ENCODE measurements at places on chromosomes 2 and 18.
A peak's percentile ranks its signal among the peaks of the same experiment; 100 is the strongest.

DNA sequence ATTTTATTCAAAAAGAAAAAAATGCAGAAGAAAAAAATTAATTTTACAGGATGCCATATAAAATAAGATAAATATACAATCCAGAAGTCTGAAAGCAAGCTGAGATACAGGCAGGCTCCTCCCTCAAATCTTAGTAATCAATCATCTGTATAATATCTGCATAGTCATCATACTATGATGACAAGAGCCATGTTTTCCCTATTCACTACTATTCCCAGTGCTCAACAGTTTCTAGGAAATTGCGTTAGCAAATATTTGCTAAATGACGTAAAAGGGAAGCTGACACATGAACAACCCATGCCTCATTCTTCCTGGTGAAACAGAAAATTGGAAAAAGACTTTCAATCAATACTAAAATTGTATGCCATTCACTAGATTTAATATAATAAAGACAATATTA lies 793.2 kb downstream of the SUCLG1 start:
- DNase-seq, result no peak

DNA sequence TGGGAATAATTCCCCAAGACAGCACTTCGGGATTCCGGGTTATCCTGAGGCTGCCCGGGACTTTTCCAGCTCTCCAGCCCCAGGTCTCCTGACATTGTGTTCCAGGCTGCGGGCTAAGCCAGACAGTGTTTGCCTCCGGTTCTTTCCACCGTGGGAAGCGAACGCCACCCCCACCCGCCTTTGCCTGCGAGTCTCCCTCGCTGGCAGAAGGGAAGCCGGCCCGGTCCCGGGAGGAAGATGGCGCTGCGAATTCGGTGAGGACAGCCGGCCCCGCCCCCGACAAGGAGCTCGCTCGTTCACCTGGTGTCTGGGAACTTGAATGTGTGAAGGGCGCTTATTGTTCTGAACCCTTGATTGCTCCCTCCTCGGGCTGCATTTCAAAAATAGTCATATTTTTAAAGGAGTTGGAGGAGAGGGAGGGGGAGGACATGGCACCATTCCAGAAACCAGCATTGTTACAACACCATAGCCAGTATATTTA lies 2.9 kb downstream of the LRATD1 start:
- DNase-seq, result no peak

- DNase-seq, result no peak
Measured at GRCh38 chr2:157264099-157264498, 6.6 kb downstream of the GALNT5 start.

- peak; percentile 83 for DNase-seq
Measured at GRCh38 chr2:231334179-231334930, 61.2 kb upstream of the B3GNT7 start.

DNA sequence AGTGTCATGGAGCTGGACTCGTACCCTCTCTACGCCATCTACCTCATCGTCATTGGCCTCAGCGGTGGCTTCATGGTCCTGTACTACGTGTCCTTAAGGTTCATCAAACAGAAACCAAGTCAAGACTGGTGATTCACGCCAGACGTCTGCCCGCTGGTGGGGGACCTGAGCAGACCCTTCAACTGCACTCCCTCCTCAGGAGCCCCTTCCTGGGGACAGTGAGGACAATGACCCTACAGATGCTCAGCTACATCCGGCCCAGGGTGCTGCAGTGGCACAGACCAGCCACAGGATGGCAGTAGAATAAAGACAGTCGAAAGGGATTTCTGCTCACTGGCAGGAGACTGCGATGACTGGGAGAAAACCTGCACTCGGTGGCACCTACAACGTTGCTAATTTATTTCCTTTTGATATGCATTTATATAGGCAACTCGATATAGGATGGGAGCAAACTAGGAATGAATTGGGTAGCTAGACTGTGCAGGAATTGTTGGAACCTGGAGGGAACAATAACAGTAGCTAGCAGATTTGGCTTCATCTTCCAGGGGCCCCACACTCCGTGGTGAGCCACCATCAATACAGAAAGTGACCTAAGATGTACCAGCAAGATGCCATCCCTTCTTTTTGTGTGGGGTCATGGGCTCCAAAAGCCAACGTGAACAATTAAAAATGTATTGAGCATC lies 39.2 kb downstream of the ABCG8 start:
- peak; percentile 69 for DNase-seq

GRCh38 chr2:234964631-234965461 lies 13.0 kb downstream of the SH3BP4 start:
- no peak for DNase-seq

DNA sequence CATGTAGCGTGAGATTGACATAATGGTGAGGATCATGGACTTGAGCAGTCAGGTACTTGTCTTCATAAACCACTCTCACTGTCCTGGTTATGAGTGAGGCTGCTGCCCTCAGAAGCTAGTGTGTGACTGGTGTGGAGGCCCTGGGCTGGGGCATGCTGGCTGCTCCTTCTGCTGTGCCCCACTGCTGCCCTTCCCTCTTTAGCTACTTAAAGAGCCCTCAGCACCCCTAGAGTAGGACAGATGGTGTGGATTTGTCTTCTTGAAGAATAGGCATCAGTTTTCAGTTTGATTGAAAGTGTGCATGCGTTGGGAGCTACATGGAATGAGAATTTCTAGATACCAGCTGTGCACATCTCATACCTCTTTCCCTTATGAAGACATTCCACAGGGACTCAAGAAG lies 15.4 kb downstream of the CPLX4 start:
- DNase-seq, result no peak

- DNase-seq, result no peak
Measured at GRCh38 chr18:68703326-68703725, 11.6 kb downstream of the TMX3 start.

DNA sequence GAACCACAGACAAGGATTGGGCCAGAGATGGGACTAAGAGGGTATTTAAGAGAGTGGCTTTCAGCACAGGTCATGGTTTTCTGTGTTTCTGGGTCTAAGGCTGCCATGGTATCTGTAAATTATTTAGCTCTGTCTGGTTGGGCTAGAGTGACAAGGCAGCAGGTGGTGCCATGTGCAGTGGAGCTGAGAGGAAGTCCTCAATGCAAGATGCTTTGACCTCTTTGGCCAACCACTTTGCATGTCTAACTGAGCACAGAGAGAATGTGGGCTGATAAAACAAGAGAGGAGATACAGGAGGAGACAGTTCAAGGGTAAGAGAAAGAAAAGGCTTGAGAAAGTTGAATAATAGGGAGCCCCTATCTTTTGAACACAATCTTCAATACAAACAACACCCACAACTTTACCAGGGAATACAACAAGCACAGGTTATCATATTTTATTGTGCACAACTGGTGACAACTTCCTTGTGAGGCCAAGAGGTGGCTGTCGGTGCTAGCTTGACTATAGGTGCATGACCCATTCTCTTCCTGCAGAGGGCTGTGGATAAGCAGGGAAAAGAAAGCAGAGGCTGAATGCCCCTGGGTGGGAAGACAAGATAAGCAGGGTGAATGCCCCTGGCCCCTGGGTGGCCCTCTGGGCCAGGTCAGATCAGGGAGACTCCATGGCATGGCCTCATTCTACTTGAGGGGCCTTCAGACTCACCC lies 12.3 kb downstream of the FLACC1 start:
- no peak for DNase-seq

DNA sequence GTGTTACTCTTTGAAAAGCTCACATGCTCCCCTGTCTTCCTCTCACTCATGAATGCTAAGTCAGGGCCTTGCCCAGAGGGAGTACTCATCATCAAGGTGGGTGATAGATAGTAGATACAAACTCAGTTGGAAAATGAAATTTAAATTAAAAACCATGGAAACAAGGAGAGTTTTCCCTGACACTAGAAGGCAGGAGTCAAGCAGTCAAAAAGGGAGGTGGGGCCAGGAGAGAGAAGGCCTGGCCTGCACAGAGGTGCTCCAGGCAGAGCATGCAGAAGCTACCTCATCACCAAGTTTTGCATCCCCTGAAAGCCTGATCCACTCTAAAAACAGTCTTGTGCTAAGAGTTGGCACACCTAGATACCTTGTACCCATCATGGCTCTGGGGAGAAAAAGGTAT lies 143.7 kb downstream of the MYO5B start:
- DNase-seq, result no peak

DNA sequence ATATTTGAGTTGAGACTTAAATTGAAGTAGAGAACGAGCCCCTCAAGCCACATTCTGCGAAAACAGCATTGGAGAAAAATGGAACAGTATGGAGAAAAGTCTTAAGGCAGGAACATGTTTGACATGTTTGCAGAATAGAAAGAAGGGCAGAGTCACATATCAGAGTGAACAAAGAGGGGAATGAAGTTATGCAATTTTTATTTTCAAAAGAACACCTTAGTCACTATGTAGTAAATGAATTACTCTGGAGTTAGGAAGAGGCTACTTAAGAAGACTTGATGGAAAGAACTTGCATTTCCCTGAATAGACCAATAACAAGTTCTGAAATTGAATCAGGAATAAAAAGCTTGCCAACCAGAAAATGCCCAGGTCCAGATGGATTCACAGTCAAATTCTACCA lies 391.4 kb upstream of the CDH19 start:
- no peak for DNase-seq

DNA sequence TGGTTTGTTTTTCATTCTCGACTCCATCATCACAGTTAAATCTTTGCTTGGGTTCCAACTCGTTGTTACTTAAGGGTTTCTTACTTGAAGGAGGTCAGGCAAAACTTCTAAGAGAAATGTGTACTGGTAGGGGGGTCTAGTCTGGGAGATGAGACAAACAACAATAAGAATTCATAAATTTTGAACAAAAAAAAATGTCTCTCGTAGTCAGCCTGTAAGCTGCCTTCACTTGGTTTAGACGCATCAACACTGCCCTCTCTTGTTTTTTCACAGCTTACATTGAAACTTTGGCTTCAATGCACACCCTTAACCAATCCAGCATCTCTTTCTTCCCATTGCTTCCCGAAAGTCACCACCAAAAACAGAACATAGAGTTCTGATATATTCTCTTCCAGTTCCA lies 576.4 kb upstream of the PIK3C3 start:
- DNase-seq, result no peak

DNA sequence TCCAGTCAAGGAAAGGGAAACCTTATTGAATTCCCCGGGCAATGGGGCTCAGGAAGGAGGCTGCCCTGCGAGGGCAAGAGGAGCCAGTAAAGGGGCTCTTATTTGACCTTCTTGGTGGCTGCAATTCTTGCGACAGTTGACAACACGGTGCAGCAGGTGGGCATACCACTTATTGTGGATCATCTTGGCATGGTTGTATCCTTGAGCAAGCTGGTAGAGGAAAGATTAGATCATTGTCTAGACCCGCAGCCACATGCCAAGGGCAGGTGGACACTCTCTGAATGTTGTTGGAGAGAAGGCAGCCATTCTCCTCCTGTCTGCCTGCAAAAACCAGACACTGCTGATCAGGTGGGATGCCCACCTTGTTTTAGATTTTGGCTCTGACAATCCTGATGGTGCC lies 170.2 kb upstream of the CHST9 start:
- no peak for DNase-seq

DNA sequence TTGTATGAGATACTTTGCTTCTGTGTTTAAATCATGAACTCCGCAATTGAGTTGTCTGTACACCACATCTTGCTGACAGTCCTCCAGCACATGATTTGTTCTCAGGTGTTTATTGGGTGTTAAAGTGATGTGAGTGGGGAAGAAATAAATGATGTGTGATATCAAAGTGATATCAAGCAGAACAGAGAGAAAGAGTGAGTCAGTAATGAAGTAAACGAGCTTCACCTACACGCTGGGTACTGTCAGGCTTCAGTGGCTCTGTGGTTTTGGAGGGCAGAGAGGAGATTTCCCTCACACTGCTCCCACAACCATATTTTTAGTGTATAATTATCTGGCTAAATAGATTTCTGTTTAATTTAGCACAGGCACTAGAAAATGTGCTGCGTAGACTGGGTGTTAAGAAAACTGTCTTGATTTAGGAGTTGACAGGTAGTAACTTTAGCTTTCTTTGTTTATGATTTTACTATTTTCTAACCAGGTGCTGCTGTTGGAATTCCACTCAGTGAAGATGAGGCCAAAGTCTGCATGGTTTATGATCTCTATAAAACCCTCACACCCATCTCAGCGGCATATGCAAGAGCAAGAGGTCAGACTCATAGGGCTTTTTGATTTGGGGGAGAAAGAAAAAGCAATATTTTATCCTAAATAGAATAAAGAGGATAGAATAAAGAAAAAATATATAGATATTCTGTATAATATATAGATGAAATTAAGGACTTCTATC lies 21.2 kb downstream of the ATIC start:
- no peak for DNase-seq

GRCh38 chr2:169446452-169446851 lies 32.8 kb upstream of the BBS5 start:
- no peak for DNase-seq

DNA sequence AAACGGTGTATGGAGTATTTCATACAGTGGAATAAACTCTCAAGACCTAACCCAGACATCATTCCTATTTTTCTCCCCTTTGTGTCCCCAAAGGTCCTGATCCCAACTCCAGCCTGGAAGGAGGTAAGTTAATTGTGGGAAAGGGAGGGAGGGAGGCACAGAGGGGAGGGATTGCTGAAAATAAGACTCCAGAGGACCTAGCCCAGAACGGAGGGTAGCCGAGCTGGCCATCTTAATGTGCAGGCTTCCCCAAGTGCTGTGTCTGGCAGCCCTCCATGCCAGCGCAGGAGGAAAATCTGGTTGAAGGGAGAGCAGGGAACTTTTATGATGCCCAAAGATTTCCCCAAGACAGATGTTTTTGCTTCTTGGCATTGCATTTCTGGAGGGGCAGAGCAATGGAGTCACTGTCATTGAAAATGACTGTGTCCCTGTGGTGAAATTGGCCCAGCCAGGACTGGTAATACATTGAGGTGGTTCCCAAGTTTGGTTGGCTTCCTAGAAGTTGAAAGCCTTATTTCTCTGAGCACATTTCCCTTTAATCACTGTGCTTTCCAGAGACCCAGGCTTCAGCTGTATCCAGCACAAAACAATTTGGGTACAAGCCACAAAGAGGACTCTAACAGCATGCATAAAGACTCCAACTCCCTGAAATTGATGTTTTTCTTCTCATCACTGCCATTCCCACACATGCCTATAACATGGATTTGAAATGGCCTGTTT lies 202.7 kb downstream of the AGPS start:
- no peak for DNase-seq

DNA sequence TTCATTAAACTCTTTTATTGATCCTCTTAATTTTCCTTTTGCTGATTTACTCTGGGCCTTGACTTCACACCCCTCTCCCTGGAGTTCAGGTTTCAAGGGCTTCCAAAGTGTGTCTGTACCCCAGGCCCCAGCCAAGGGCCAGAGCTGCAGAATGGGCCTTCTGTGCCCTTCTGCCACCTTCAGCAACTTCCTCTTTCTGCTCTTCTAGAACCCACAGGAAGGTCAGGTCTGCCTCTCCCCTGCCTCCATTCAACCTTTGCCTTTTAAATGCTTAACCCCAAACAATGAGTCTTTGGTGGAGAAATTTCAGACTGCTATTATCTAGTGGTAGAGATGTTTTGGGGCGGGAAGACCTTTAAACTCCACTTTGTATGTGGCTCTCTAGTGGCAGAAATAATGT lies 63.1 kb downstream of the TSN start:
- no peak for DNase-seq

GRCh38 chr2:21928292-21928691 lies 804.5 kb downstream of the TDRD15 start:
- no peak for DNase-seq

- peak; percentile 18 for DNase-seq
Measured at GRCh38 chr2:200471324-200471848, 38.5 kb downstream of the KCTD18 start.
